Activated T-cell treated with anti-CD3 and anti-CD28 coated beads, Interleukin-2, amount 50 U/mL, for 72 hours (primary cell): ENCODE measurements at places on chromosomes 4 and X. TPM values are rescaled to one million over a fixed set of nuclear protein-coding genes. Genes with fewer than 3 reads are reported as not detected.

GRCh38 chr4:118281611-118282442 lies 71.0 kb downstream of the PRSS12 start:
- DNase-seq, result no peak

GRCh38 chr4:1012034-1012739 lies 761 bp downstream of the FGFRL1 start:
- peak; percentile 30 for DNase-seq

- no peak for DNase-seq
These were observed 180.8 kb downstream of the FRMPD4 start for GRCh38 chrX:12319003-12319519.

- DNase-seq, result no peak
These were observed 1.8 kb downstream of the SLC30A9 start for GRCh38 chr4:41991916-41992767.

DNA sequence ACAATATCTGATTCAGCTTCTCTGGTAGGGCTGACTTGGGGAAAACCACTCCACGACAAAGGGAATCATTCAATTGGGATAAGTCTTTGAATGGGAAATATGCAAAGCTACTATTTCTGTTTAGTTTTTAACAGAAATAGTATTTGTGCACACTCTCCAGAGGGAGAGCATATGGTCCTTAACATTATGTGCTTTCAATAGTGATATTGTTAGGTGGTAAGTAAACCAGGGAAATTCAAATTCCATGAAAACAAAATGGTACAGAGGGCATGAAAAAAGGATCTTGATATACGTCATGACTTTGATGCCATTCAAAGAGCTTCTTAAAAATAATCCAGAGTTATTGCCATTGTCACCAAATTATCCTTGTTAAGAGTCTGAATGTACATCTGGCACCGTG lies 47.1 kb upstream of the CITED1 start:
- no peak for DNase-seq

DNA sequence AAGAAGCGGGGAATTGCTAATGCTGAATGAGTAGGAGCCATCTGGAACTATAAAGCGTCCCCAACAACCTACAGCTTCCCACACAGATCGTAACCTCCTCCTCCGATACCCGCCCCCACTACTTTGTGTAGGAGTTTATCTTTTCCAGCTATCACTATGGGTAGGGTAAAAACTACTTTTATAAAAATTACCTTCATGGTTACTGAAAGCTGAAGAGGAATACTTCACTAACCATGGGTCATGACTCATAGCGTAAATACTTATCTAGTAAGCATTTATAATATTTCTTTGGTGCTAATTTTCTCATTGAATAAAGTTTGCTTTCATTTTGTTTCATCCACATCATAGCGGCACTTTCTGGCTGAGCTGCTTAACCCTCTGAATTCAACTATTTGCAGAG lies 79.4 kb upstream of the TNIP3 start:
- DNase-seq, result peak; percentile 14

- no peak for DNase-seq
These were observed 93.5 kb upstream of the ADAD1 start for GRCh38 chr4:122285285-122285684.

DNA sequence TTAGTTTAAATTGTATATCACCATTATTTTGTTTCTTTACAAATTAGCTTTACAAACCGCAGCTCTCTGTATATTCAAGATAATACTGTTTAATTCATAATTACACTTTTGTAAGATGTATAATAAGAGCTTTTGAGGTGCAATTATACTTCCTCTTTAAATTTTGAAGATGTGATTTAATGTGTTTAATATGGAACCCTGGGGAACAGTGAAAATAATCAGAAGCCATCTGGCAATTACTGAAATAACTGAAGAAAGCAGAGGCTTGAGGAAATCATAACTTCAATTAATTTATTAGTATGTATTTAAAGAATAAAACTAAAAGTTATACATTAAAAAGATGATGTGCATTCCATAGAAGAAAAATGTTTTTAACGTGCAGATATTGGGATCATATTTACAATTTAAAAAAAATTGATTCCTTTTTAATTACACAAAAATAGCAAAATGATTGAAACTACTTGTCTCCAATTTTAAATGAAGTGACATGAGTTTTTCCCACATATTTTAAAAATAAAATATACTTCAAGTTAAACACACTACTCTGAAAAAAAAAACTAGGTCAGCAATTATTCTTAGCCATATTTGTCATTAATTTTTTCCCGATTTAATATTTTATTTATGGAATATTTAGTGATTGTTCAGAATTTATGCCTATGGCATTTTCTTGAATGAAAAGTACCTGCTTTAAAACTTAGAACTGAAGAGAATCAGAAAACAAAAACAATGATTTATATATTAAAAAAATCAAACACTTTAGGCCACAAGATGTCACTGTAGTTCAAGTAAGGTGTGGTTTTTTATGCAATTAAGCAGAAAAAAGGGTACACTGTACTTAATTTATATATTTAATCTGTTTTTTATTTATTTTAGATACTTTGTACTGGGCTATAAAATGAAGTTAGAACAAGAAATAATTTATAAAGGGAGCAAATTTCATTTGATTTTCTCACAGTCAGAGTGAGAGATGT lies 942.7 kb upstream of the NDST4 start:
- no peak for DNase-seq

- peak; percentile 65 for DNase-seq
These were observed 55.8 kb upstream of the BCOR start for GRCh38 chrX:40153345-40154249.

DNA sequence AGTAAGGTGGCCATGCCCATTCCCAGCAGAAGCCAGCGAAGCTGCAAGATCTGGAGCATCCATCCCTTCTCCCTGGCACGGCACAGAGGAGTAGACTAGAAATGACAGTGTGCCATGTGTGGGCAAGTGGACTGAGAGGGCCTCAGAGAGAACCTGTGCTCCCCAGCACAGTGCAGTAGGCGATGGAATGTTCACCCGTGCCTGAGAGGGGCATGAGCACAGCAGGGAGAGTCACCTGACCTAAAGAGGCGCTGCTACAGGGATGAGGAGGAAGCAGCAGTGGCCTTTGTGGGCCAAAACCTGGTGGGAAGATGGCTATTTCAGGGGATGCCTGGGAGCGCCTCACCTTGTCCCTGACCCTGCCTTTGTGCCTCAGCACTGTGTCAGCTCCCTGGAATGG lies 8.0 kb upstream of the CDKN2AIP start:
- no peak for DNase-seq

GRCh38 chr4:154807042-154807630 lies 26.1 kb downstream of the RBM46 start:
- no peak for DNase-seq

AFF1 gene
- 68.6 TPM for total RNA-seq

EXOSC9 gene
- 52.7 TPM for total RNA-seq
